Mucosa of gallbladder (tissue), 1 donor: ENCODE measurements at places on chromosomes 13 and 19.

GRCh38 chr19:622666-623065, 10.7 kb downstream of the POLRMT start:
- no peak for DNase-seq

DNA sequence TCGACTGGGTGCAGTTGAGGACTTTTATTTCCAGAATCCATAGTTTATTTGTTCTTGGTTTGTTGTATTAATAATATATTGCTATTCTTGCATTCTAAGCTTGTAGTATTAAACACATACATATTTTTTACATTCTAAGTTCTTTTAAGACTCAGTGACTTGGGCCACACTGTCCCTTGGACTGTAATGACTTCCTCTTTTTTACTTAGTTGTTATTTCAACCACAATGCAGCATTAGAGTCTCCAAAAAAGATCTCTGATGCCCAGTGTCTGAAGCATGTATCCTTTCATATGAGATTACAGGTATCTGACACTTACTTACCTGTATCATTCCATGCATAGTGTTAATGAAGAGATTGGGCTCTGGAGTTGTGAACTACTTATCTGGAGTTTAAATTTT, 864.9 kb upstream of the PCDH20 start:
- DNase-seq = no peak

DNA sequence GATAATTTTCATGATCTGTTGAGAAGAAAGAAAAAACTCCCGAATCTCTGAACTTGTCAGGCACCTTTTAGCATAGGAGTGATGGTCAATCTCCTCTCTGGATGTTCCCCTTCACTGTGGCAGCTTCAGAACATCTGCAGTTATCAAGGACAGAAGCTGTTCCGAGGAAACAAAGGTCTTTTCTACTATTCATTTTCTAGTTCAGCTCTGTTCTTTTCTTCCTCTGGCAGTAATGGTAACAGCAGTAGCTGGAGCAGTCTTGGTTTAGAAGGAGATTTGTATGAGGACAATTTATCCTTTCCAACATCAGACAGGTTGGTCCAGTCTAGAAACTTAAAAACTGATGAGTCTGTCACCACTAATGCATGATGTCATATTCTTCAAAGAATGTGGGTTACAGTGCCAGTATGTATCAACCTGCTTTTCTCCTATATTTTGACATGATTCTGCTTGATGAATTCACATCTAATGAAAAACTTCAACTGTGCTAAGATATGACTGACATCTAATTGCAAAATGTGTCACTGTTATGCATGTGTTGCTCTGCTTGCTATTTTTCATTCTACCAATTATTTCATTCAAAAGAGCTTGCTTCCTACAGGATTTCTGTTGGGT, 41.0 kb downstream of the AKAP11 start:
- no peak for DNase-seq

DNA sequence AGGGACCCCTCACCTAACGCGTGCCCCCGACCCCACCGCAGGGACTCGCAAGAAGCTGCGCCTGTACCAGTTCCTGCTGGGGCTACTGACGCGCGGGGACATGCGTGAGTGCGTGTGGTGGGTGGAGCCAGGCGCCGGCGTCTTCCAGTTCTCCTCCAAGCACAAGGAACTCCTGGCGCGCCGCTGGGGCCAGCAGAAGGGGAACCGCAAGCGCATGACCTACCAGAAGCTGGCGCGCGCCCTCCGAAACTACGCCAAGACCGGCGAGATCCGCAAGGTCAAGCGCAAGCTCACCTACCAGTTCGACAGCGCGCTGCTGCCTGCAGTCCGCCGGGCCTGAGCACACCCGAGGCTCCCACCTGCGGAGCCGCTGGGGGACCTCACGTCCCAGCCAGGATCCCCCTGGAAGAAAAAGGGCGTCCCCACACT, 4.7 kb upstream of the MYBPC2 start:
- peak; percentile 88 for DNase-seq

- DNase-seq = no peak
Observed at GRCh38 chr13:112131713-112132113, 64.8 kb downstream of the SOX1 start.
